ENCODE measurements at places on chromosomes 6 and 20.

DNA sequence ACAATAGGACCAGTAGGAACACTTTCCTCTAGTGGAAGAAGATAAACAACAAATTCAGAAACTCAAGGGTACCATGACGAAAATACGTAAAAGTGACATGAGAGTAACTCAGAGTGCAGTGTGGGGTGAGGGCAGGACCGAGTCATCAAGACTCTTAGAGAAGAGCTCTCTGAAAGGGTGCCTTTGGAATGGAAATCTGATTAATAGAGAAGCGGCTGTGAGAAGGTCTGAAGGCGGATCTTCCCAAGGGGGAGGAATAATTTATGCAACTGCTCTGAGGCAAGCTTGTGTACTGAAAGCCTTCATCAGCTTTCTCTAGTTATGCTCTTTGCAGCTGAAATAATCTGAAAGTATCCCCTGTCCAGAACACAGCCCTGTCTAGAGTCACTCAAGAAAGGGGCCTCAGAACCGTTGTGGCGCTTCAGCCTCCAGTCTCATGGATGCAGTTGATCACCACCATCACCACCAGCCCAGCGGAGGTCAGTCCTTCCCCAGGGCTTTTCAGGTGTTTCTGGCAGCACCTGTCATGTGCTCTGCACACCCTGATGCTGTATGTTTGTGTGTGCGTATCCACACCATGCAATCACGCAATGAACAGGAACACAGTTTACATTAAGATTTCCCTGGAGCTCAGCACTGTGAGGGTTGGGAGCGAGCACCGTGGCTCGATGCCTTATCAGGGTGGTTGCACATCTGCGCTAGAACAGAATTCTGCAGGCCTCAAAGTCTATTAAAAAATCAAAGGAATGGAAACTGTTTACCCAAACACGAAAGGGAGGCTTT is 396.5 kb downstream of the SMOC2 start:
- DNase-seq: no peak

DNA sequence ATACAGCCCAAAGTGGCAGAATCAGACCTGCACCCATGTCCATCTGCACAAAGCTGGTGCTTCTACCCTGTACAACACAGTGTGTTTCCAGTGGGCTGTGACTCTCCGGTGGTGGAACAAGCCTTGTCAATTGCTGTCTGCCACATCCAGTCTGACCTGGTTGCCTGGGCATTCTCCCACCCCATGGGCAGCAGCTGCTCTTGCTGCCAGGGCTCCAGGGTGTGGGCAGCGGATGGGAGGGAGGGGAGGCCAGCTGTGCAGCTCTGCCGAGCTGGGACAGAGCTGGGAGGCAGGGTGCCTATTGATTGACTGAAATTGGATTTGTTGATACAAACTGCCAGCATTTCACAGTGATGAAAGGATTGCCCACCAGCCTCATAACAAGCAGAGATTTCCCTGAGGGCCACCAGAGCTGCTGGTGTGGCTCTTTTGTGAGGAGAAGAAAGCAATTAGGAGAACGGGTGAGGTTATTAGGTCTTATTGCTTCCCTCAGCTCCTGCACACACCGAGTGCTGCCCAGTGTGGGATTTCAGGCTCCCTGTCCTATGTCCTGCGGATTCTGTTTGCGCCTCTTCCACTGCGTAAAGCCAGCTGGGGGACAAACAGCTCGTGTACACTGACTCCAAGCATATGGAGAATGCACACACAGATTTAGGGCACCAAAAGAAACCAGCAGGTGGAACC is 150.8 kb downstream of the NRN1 start:
- DNase-seq: no peak

- DNase-seq: no peak
Observed at GRCh38 chr6:158021814-158022748, 40.4 kb downstream of the SYNJ2 start.

GRCh38 chr6:101458336-101458735 is 64.8 kb downstream of the GRIK2 start:
- no peak for DNase-seq

DNA sequence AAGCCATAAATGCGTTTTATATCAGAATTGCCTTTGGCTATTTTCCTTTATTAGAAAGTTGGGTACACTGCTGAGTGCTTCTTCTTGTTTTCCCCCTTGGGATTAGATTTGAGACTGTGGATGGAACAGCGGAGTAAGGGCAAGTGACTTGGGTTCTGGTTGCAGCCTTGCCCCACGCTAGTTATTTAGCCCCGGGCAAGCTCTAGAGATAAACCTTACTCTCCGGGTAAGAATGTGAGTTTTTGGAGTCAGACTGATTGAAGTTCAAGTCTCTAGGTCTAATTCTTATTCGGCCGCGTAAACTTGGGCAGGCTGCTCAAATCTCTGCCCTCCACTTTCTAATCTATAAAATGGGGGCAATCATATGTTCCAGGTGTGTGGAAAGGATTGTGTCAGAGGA is 8.9 kb downstream of the TSHZ2 start:
- no peak for DNase-seq

DNA sequence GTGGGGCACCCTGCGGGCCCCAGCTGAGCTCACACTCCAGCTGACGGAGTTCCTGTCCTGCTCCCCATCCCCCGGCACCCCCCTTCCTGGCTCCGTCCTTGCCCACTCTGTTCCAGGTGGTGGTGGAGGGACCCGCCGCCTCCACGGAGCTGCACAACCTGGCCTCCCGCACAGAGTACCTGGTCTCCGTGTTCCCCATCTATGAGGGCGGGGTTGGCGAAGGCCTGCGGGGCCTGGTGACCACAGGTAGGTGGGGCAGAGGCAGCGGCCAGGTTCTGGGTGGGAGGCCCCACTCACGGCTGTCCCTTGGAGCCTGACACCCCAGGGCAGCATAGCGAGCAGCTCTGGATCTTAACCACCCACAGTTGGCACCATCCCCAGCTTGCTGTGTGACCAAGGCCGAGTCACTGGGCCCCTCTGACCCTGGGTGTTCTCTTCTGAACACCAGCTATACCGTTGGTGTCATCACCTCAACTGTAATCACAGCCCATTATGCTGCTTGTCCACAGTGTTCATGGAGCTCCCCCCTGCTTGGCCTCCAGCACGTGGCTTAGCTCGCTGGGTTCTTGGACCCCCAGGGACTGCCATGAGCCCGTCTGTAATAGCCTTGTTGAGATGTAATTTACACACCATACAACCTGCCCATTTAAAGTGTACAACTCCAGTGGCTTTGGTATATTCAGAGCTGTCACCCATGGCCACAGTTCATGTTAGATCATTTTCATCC is 17.4 kb downstream of the COL20A1 start:
- no peak for DNase-seq

GRCh38 chr20:57544838-57545564 is 15.9 kb upstream of the PCK1 start:
- DNase-seq: no peak

DNA sequence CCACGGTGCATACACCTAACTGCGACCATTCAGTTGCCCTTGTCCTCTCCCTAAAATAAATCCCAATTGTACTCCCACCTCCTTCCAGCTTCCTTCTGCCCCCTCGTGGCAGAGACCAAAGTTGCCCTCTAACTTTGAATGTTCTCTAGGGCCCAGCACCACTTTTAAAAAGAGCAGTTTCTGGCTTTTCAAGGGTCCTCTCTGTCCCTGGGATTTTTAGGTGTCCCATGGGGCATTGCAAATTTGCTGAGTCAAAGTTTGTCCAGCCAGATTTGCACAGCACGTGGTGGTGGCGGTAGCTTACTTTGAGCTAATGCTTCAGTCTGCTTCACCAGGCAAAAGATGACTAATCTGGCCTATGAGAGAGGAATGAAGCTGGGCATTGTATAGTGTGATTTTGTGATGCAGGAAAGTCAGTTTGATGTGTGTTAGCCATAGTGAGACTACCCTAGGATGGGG is 100.2 kb downstream of the PERP start:
- peak; percentile 46 for DNase-seq

DNA sequence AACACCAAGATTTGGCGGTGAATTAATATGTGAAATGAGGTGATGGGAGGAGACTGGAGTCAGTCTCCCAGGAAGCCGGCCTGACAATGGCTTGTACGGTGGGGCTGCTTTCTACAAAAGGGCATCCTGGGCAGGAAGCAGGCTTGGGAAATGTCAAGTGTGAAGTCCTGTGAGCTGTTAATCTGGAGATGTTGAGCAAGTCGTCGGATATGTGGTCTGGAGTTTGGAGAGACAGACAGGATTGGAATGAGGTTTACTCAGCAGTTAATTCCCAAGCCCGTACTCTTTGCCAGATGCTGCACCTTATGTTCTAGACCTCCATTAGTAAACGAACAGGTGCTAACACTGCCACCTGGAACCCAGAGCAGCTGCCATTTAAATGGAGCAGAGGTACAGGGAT is 107.7 kb upstream of the FOXC1 start:
- DNase-seq: no peak

DNA sequence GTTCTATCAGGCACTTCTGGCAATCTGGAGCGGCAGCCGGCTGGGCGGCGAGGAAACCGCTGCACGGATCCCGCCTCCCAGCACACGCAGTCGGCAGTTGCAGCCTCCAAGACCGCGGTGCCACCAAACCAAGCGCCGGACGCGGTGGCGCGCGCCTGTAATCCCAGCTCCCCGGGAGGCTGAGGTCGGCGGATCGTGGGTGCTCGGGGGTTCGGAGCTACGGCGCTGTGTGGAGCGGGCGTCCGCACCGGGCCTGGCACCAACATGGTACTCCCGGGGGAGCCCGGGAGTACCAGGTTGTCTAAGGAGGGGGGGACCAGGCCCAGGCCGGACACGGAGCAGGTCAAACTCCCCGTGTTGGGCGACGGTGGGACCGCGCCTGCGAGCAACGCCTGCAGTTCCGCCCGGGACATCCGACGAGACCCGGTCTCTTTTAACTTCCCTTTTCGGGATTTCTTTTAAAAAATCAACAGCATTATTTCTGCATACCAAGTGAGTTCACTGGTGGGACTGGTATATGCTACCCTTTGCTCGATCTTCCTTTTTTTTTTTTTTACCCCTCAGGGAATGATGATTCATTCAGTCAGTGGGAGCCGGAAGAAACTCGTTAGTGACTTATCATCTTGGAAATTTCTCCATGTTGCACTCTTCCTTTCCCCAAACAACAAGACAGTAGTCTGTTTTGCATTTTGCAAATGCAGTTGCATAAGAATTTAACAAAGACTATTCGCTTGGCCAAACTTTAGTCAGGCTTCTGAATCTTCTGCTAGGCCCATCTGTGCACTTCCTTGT is 27.6 kb downstream of the ZNF311 start:
- peak; percentile 33 for DNase-seq

- DNase-seq: no peak
Observed at GRCh38 chr6:133969921-133970295, 16.9 kb downstream of the TBPL1 start.

DNA sequence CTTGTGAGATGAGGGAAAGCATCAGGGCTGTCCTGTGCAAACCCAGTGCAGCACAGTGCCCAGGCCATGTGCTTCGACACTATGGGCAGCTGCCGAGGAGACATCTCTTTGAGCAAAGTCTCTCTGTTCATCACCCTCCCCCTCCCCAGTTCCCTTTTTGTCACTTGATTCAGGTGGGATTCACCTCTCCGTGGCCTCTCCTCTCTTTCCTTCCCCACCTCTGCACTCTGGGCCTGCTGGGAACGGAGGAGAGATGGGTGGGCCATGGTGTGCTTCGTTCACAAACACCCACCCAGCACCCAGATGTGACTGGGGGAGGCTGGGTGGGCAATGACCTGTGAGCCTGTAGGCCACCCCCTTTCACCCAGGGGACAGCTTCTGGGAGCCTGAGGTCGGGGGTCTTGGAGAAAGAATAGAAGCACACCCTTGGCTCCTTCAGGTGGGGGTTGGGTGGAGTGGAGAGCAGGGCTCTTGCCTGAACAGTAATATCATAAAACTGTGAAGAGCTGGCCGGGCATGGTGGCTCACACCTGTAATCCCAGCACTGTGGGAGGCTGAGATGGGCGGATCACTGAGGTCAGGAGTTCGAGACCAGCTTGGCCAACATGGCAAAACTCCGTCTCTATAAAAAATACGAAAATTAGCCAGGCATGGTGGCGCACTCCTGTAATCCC is 33.5 kb upstream of the DLGAP4 start:
- DNase-seq: no peak

- no peak for DNase-seq
Observed at GRCh38 chr20:53657279-53657678, 63.6 kb upstream of the ZNF217 start.

DNA sequence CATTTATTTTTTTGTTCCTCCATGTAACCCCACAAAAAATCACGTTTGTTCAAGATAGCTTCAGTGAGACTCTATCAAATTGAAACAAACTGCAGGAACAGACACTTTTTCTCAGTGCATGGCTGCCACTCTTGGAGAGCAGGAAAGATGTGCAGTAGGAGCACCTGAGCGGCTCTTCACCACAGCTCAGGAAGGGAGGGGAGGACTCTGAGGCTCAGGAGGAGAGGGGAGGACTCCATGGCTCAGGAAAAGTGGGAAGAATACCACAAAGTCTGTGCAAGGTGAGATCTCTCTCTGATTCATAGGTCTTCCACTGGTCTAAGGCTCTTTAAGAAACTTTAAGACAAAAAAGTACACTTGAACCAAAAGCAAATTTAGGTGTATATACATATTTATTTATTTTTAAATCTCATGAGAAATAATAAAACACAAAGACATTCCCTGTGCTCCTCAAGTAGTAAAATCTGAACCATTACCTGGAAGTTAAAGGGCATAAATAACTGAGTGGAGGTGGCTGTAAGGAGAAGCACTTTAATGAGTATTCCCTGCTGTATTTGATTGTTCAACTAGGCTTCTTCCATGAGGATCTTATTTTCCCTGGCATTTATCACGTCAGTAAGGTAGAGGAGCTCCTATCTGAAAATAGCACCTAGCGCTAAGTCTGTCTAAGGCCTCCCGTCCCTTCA is 69.2 kb upstream of the CCN6 start:
- DNase-seq: no peak

DNA sequence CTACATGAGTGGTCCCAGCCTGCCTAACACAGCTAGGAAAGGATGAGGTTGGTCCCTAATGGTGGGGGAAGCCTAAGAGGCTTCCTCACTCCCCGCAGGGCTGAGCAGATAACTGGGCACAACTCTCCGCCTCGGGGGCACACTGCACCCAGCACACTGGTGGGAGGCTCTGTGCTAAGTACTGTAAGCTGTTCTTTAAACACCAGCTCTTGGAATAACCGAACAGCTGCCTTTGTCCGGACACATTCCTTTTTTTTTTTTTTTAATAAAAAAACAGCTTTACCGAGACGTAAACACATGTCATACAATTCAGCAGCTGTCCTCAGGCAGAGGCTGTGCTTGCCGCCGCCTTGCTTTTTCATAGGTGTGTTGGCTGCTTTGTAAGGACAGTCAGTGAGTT is 6.9 kb downstream of the PSMG4 start:
- no peak for DNase-seq

DNA sequence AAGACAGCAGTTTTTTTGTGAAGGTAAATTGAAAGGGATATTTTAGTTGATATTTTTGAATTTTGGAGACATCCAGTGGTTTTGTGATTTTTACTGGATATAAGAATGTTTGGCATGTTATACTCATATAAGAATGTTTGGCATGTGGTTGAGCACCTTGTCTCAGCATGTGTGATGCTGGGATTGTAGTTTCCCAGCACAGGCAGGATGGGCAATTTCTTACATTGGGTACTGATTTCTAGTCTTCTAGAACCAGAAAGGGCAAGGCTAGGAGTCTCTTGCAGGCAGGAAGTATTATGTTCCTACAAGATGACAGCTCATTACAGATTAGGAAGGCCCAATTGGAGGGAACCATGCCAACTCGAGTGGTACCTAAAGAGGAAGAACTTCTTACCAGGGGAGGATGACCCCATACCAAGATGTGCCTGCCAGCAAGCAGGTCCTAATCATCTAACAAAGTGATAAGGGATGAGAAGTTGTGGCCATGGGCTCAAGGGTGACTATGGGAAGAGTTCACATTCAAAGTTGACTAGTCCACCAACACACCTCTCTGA is 377.8 kb downstream of the UTRN start:
- DNase-seq: no peak

Measured in activated CD4-positive, alpha-beta memory T cell treated with anti-CD3 and anti-CD28 coated beads for 36 hours (primary cell).